ENCODE measurements at places on chromosomes 2 and 18.

DNA sequence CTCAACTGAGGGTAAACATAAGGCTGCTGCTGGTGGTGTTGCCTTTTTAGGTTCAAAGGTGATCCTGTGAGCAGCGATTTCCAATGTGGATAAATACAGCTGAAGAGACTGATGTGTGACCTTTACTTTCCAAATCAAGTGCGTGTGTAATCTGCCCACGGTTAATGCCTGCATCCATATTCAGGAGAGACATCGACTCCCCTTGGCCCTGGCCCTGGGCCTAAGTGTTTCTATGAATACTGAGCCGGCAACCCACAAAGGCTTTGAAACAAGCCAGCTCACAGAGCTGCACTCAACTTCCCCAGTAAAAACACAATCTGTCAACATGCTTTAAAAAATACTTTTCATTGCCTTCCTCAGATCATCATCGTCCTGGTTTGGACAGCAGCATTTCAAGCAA, 1026.6 kb downstream of the TMEM182 start:
- DNase-seq, result no peak

GRCh38 chr2:216648105-216648504, 14.9 kb downstream of the IGFBP2 start:
- no peak for DNase-seq

DNA sequence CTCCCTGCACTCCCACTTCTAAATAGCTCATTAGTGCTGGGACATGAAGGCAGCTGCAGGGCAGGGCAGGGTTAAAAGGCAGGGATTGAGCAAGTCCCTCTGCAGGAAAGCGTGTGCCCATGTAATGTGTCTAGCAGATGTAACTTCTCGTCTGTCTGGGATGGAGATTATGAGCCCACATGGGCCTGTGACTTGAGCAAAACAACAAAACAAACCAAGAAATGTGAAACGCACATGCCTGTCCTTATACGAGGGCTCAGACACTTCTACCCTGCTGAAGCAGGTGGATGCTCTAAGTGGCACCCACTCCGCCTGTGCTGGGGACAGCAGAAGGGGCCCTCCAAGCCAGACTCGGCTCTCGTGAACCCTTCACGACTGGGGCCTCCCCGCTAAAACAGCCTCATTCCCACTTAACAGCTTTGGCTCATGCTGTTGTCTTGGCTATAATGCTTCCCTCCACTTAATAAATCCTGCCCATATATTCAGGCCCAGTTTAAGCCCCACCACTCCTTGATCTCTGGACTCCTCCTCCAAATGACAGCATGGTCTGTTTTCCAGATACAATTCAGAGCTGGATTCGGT, 40.9 kb downstream of the TMEM247 start:
- no peak for DNase-seq

DNA sequence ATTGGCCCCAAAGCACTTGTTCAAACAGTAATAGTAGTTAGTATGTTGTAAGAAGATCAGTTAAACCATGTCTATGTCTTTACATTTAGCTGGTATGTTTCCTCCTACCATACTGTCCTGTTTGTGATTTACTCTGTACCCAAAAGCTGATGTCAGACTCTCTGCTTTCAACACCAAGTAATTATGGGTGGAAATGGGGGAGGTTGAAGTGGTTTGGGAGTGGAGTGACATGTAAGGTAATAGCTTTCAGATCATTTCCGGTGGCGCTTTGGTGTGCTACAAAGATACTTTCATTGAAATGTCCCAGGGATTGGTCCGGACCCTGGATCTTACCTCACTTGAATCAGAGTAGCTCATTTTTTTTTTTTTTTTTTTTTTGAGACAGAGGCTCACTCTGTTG, 39.7 kb upstream of the TGIF1 start:
- no peak for DNase-seq
